ENCODE measurements at places on chromosomes 5 and 9. TPM values are rescaled to one million over a fixed set of nuclear protein-coding genes. Genes with fewer than 3 reads are reported as not detected.

Gene TLN1
- 107 TPM for total RNA-seq

Gene FBXL7
- total RNA-seq: 1.1 TPM

Gene DMRT3
- not detected for total RNA-seq

Gene SV2C
- total RNA-seq: not detected

Gene TMEM232
- total RNA-seq: 1.5 TPM

Measured in left lobe of liver (tissue), 2 donors.